ENCODE measurements at places on chromosomes 1 and 21. TPM values are rescaled to one million over a fixed set of nuclear protein-coding genes. Genes with fewer than 3 reads are reported as not detected.

The ADGRL4 gene
- 161 TPM for total RNA-seq

The CYP2J2 gene
- 0.42 TPM for total RNA-seq

The TAF12 gene
- 35.3 TPM for total RNA-seq

The KCNE1 gene
- total RNA-seq: 0.13 TPM

The CALML6 gene
- total RNA-seq: 0.14 TPM

The OR2T8 gene
- total RNA-seq: not detected

The WDR64 gene
- not detected for total RNA-seq

The RNU1-1 gene
- total RNA-seq: under 0.01 TPM

The TMCC2 gene
- 2.8 TPM for total RNA-seq

The IPO13 gene
- total RNA-seq: 17.6 TPM

The AJAP1 gene
- not detected for total RNA-seq

The ZNF695 gene
- 2.9 TPM for total RNA-seq
